ENCODE measurements at places on chromosomes 6 and 20.

- no peak overlapping the region for H3K27ac ChIP-seq
- H3K36me3 ChIP-seq, result peaks cover 2% of the 10 kb centered on the region
- no peaks in the 10 kb centered on the region for H3K27me3 ChIP-seq
- DNase-seq, result no peak
- no peaks in the 10 kb centered on the region for H3K4me1 ChIP-seq
Observed at GRCh38 chr6:1738558-1739081, 128.9 kb downstream of the FOXC1 start.

- DNase-seq, result no peak
- H3K4me3 ChIP-seq, result no peak overlapping the region
- H3K27ac ChIP-seq, result no peak overlapping the region
- no peaks in the 10 kb centered on the region for H3K36me3 ChIP-seq
- H3K4me1 ChIP-seq, result no peaks in the 10 kb centered on the region
- peaks cover 11% of the 10 kb centered on the region for H3K27me3 ChIP-seq
Observed at GRCh38 chr6:101830501-101831031, 437.1 kb downstream of the GRIK2 start.

DNA sequence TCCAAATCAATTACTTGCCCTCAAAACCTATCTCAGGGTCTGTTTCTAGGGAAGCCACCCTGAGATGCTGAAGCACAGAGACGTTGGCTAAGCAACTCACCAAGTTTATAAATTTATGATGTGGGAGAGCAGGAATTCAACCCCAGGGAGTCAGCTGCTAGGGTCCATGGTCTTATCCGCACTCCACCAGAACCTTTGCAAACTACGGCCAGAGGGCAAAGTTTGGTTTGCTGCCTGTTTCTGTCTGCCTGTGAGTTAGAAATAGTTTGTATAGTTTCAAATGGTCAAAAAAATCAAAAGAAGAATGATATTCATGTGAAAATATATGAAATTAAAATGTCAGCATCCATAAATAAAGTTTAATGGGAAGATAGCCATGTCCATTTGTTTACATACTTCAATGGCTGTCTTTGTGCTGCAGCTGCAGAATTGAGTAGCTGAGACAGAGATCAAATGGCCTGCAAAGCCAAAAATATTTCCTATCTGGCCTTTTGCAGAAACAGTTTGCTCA is 83.7 kb upstream of the ZFP64 start:
- H3K4me3 ChIP-seq, result no peak overlapping the region
- H3K27ac ChIP-seq, result no peak overlapping the region
- H3K36me3 ChIP-seq, result no peaks in the 10 kb centered on the region
- H3K4me1 ChIP-seq, result no peaks in the 10 kb centered on the region
- DNase-seq, result no peak

- H3K27ac ChIP-seq, result no peak overlapping the region
- H3K4me1 ChIP-seq, result no peaks in the 10 kb centered on the region
- H3K27me3 ChIP-seq, result no peaks in the 10 kb centered on the region
- no peaks in the 10 kb centered on the region for H3K36me3 ChIP-seq
- DNase-seq, result no peak
- H3K4me3 ChIP-seq, result no peak overlapping the region
Observed at GRCh38 chr6:65289491-65289890, 417.5 kb downstream of the EYS start.

- DNase-seq, result no peak
- no peak overlapping the region for H3K27ac ChIP-seq
- H3K36me3 ChIP-seq, result peaks cover 2% of the 10 kb centered on the region
- H3K27me3 ChIP-seq, result no peaks in the 10 kb centered on the region
- no peak overlapping the region for H3K4me3 ChIP-seq
Observed at GRCh38 chr20:8413691-8414090, 281.6 kb downstream of the PLCB1 start.

DNA sequence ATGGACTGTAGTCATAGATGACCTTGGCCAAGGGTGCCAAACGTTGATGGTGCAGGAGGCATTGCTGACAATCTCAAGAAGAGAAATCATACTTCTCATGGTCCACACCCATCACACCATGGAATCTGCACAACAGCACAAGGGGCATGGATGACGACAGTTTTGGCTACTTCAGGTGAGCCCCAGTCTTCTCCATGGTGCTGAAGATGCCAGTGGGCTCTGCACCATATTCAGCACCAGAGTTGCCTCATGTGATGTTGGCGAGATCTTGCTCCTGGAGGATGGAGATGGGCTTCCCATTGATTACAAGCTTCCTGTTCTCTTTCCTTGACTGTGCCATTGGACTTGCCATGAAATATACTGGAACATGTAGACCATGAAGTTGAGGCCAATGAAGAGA is 188.9 kb downstream of the NRN1 start:
- H3K27me3 ChIP-seq, result no peaks in the 10 kb centered on the region
- H3K27ac ChIP-seq, result no peak overlapping the region
- H3K4me3 ChIP-seq, result no peak overlapping the region
- no peaks in the 10 kb centered on the region for H3K36me3 ChIP-seq

DNA sequence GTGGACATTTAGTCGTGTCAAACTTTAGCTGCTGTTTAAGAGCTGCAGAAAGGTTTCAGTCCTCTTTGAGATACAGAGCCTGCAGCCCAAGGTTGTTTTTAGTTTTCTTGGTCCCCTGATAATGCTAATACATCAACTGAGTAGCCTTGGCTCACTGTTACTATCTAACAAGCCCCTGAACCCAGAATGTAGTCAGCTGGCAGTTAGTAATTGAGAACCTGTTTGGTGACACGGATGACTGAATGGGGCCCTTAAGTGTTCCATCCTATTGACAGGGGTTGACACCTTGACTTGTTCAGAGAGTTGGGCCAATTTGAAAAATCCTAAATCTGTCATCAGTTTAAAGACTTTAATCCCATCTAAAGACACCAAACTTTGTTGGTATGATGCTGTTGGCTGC is 2.8 kb downstream of the RTN4IP1 start:
- DNase-seq, result no peak
- H3K36me3 ChIP-seq, result peaks cover 12% of the 10 kb centered on the region
- H3K27ac ChIP-seq, result no peak overlapping the region
- no peaks in the 10 kb centered on the region for H3K27me3 ChIP-seq
- H3K4me1 ChIP-seq, result peaks cover 18% of the 10 kb centered on the region

DNA sequence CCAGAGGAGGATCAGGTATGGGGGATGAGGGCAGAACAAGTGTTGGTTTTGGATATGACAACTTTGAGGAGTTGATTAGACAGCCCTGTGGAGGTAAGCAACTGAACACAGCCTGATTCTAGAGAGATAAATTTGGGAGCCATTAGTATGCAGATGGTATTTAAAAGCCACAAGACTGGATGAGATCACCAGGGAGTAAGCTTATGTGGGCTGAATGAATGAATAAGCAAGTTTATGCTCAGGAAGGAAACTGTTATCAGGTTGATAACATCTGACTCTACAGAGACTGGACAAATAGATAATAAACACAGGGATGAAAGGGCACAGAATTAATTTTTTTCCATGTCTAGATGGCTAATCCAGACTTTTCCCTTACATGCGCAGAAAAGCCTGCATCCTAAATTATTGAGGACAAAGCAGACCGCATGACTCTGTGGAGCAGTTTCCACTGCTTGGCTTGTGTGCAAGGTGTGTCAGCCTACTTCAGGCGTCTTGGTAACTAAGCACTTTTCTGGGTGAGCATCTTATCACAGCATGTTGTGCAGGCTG is 150.6 kb downstream of the GJA10 start:
- peaks cover 6% of the 10 kb centered on the region for H3K4me1 ChIP-seq
- no peaks in the 10 kb centered on the region for H3K27me3 ChIP-seq
- no peak for DNase-seq
- no peaks in the 10 kb centered on the region for H3K36me3 ChIP-seq
- no peak overlapping the region for H3K27ac ChIP-seq
- H3K4me3 ChIP-seq, result no peak overlapping the region

- H3K4me3 ChIP-seq, result no peak overlapping the region
- no peak for DNase-seq
- peak overlapping the region; percentile 59 for H3K27ac ChIP-seq
- H3K36me3 ChIP-seq, result peaks cover 3% of the 10 kb centered on the region
- peaks cover 36% of the 10 kb centered on the region for H3K4me1 ChIP-seq
Observed at GRCh38 chr6:38695227-38695900, 7.6 kb downstream of the GLO1 start.

DNA sequence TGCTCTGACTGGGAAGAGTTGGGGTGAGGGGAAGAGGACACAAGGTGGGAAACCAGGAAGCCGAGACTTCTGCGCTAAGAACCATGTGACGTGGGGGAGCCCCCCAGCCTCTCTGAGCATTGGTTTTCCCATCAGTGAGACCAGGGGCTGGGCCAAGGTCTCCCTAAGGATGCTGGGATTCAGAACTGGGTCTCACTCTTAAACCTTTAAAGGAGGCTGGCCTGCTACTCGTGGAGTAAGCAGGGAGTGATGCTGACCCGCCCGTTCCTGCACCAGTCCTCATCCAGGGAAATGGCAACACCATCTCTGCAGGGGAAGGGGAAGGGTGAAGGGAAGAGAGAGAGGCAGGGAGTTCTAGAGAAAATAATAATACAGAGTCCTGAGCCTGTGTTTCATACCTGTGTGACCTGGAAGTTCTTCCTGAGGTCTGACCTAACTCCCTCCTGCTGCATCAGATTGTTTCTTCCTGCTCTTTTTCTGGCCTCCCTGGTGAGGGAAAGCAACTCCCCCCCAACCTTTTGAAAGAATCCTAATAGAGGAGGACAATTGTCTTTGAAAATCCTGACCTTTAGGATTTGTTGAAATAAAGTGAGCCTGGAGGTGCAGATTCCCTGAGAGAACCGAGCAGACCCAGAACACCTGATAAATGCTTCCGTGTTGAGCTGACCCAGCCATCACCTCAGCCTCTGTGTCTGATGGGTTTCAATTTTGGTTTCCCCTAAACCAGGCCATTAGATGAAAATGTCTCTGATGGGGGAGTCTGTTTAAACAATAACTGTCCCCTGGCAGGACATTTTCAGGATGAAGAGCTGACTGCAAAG is 3.0 kb upstream of the GRM4 start:
- no peak overlapping the region for H3K4me3 ChIP-seq
- H3K27me3 ChIP-seq, result peaks cover 68% of the 10 kb centered on the region
- no peak for DNase-seq
- H3K36me3 ChIP-seq, result peaks cover 6% of the 10 kb centered on the region

- H3K36me3 ChIP-seq, result no peaks in the 10 kb centered on the region
- H3K27me3 ChIP-seq, result no peaks in the 10 kb centered on the region
- no peaks in the 10 kb centered on the region for H3K4me1 ChIP-seq
- H3K27ac ChIP-seq, result no peak overlapping the region
Observed at GRCh38 chr6:153758516-153758915, 280.5 kb upstream of the OPRM1 start.

GRCh38 chr20:51540580-51540979 is 1.9 kb downstream of the NFATC2 start:
- peaks cover 38% of the 10 kb centered on the region for H3K36me3 ChIP-seq
- peak overlapping the region; percentile 100 for H3K27ac ChIP-seq
- no peaks in the 10 kb centered on the region for H3K27me3 ChIP-seq
- peaks cover 71% of the 10 kb centered on the region for H3K4me1 ChIP-seq
- DNase-seq, result no peak
- peak overlapping the region; percentile 98 for H3K4me3 ChIP-seq

GRCh38 chr6:132998418-132998817 is 184.0 kb downstream of the RPS12 start:
- no peak overlapping the region for H3K27ac ChIP-seq
- H3K4me1 ChIP-seq, result no peaks in the 10 kb centered on the region
- no peak overlapping the region for H3K4me3 ChIP-seq
- no peaks in the 10 kb centered on the region for H3K27me3 ChIP-seq
- no peaks in the 10 kb centered on the region for H3K36me3 ChIP-seq

- H3K4me1 ChIP-seq, result peaks cover 10% of the 10 kb centered on the region
- no peak for DNase-seq
- peaks cover 57% of the 10 kb centered on the region for H3K27me3 ChIP-seq
- H3K4me3 ChIP-seq, result peak overlapping the region; percentile 62
Observed at GRCh38 chr6:26613689-26614683, 17.2 kb downstream of the ABT1 start.

DNA sequence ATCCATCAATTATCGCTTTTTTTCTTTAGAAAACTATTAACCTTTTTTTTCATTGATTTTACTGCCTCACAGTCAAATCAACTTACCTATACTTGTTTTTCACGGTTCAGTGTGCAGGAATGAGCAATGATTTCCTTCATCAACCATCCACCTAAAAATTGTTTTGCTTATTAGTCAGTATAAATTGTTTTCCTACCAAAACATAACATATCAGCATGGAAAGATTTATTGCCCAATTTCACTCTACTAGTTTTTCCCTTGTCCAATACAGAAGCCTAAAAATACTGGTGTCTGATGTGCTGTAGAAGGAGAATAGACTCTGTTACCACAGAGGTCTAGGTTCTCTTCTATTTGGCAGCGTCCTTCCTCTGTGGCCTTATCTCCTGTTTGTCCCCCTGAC is 558.2 kb upstream of the CITED2 start:
- H3K27me3 ChIP-seq, result peaks cover 9% of the 10 kb centered on the region
- no peak for DNase-seq
- H3K36me3 ChIP-seq, result no peaks in the 10 kb centered on the region
- H3K4me3 ChIP-seq, result no peak overlapping the region

- no peak overlapping the region for H3K4me3 ChIP-seq
- no peaks in the 10 kb centered on the region for H3K36me3 ChIP-seq
- H3K4me1 ChIP-seq, result no peaks in the 10 kb centered on the region
- no peak overlapping the region for H3K27ac ChIP-seq
- no peaks in the 10 kb centered on the region for H3K27me3 ChIP-seq
- no peak for DNase-seq
Observed at GRCh38 chr6:63502156-63502555, 70.1 kb upstream of the LOC128125822 start.

GRCh38 chr20:833121-833449 is 430 bp upstream of the FAM110A start:
- H3K27ac ChIP-seq, result peak overlapping the region; percentile 91
- no peak for DNase-seq
- H3K4me3 ChIP-seq, result peak overlapping the region; percentile 90
- peaks cover 14% of the 10 kb centered on the region for H3K36me3 ChIP-seq
- no peaks in the 10 kb centered on the region for H3K27me3 ChIP-seq

DNA sequence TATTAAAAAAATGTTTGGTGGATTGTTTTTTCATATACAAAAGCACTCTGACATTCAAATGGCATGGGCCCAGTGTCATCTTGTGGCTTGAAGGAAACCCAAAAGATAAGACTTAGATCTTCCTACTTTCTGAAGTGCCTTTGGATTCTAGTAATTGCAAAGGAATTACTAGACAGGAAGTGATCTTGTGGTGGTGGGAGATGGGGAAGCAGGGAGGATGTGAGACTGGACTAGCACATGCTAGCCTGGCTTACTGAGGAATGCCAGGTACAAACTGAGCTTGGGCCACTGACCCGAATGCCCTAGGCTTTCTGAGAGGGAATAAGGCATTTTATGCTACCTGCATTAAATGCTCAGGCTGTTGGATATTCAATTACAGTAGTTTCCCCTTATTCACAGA is 59.0 kb downstream of the AFG1L start:
- H3K27ac ChIP-seq, result no peak overlapping the region
- peaks cover 2% of the 10 kb centered on the region for H3K4me1 ChIP-seq
- no peak for DNase-seq
- no peak overlapping the region for H3K4me3 ChIP-seq
- H3K27me3 ChIP-seq, result no peaks in the 10 kb centered on the region
- peaks cover 3% of the 10 kb centered on the region for H3K36me3 ChIP-seq

DNA sequence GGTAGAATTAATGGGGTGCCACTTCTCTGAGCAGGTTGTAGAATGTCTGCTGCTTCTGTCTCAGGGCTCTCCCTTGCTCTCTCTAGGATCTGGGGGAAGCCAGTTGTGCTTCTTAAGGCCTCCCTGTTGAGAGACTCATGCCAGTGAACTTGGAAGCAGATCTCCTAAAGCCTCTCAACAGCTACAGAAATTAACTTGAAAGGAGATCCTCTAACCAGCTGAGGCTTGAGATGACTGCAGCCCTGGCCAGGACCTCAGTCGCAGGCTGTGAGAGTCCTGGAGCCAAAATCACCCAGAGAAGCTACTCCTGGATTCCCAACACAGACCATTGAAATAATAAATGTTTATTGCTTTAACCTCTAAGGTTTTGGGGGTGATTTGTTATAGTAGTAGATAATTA is 180.2 kb upstream of the MARCKS start:
- no peaks in the 10 kb centered on the region for H3K36me3 ChIP-seq
- H3K27ac ChIP-seq, result no peak overlapping the region
- peaks cover 4% of the 10 kb centered on the region for H3K27me3 ChIP-seq
- DNase-seq, result no peak

Measured in central memory CD8-positive, alpha-beta T cell (primary cell).